ENCODE measurements at places on chromosomes 5 and 9.

DNA sequence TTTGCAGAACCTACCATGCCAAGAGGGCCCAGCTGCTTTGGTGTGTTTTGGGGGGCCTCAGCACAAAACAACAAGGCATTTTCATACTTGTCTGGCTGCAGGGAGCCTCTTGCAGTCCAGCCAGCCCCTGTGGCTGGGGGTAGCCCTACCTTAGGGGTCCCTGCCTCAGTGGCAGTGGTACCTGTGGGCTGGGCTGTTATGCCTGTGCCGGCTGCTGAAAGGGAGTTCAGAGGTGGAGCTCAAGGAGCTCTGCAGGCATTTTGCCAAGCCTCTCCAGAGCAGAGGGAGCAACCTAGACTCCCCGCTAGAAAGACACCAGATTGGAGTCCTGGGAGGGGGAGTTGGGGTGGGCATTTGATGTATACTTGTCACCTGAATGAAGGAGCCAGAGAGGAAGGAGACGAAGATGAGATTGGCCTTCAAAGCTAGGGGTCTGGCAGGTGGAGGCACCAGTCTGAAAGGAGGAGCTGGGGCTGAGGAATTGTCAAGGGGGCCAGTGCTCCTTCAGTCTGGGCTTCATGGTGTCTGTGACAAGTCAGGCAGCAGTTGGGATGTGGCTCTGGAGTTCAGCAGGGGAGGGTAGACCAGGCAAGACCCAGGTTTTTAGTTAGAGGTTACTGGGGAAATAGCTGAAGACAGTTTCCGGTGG, 1.5 kb downstream of the SHROOM1 start:
- no peak for DNase-seq

DNA sequence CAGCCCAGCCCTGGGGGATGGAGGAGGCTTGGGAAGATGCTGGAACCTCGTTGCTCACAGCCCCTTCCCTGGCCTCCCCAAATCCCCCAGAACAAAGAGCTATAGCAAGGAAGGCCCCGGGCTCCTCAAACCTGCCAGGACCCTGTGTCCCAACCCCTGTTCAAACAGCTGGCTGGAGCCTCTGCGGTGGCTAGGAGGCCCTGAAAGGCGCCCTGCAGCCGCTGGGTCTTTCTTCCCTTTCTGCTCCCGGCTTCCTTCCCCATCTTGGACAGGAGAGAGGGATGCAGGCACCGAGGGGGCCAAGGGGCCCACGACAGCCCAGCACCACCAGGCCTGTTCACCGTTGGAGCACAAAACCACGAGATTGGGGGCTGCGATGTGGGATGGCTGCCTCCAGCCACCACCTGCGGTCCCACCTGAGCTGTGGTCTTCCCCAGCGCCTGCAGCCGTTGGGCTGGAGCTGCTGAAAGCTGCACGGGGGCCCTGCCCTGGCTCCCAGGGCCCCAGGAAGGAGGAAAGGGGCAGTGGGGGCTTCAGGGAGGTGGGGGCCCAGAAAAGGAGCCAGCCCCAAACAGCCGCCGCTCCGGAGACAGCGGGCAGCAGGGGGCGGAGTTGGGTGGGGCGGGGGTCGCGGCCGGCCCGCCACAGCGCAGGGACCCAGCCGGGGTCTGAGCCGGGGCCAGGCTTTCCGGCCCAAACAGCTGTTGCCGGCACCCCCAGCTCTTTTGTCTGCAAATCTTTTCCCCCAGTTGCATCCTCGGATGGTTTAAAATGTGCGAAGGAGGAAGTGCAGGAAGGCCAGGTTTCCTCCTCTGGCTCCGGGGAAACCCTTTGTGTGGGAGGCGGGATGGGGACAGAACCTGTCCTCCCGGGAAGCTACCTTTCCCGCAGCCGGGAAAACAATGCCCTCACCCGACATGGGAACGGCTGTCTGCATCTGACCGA, 16.1 kb downstream of the NOTCH1 start:
- DNase-seq: no peak

DNA sequence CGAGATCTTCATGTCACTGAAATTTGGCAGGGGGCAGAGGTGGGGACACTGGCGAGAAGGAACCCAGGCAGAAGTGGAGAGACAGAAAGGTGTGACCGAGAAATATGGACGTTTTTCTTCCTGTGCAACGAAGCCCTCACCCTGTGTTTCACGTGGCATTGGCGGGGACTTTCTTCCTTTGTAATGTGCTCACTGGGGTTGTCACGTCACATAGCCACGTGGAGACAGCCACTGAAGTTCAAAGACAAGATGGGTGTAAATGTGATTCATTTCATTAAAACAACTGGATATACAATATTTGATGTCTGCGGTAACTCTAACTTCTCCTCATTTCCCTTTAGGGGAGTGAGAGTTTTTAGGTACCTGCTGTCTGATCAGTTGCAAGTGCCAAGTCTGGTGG, 225.7 kb downstream of the FSTL4 start:
- DNase-seq: no peak

GRCh38 chr5:139103762-139104161, 94.4 kb downstream of the SIL1 start:
- no peak for DNase-seq

DNA sequence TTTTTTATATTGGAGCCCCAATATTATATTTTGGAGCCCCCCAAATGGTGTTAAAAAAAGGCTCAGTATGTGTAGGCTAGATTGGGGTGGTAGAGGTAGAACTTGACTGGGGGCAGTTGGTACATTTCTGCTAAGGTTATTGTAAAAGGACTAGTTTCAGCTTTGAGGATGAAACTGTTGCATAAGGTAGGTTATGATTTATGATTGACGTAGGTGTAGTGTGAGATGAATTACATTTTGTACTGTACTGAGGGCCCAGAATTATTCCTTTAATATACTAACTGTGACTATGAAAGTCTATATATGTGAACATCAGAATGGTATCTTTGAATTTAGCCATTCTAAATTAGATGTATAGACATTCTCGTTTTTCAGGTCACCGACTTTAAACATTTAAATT, 3.6 kb downstream of the RIC1 start:
- no peak for DNase-seq

DNA sequence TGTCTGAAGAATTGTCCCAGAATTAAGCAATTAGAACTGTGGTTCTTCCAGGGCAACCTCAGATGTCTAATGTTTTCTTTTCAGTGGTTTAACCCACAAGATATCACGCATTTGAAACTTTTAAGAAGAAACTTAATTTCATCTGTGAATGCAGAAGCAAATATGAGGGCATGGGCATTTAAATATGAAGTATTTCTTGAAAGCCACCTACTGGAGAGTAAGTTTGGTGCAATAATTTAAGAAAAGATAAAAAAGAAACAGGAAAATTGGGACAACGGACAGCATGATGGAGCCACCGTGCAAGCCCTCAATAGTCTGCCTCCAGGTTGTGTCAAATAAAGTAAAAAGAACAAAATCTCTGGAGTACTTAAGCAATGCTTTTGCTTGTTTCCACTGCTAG, 1.2 kb upstream of the CAPSL start:
- DNase-seq: no peak

DNA sequence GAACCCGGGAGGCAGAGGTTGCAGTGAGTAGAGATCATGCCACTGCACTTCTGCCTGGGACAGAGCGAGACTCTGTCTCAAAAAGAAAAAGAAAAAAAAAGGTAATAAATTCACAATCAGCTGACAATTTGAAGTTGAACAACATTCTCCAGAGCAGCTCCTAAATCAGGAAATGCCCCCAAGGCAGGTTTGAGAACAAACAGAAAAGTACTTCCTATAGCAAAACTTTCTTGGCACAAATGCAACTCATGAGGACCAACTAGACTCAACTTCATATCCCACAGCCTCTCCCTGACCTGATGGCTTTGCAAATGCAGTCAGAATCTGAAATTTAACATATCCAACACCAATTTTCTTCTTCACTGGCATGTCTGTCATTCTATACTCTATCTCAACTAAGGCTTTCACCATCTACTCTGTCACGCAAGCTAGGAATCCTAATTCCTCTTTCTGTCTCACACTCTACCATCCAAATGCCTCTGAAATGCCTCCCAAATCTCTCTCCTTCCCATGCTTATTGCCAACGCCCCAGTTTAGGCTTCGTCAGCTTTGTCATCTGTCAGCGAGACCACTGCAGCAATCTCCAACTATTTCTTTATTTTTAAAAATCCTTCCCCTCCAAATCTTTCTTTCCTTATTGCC, 113.3 kb downstream of the MAPKAP1 start:
- no peak for DNase-seq
